ENCODE measurements at places on chromosomes 13 and 19.

DNA sequence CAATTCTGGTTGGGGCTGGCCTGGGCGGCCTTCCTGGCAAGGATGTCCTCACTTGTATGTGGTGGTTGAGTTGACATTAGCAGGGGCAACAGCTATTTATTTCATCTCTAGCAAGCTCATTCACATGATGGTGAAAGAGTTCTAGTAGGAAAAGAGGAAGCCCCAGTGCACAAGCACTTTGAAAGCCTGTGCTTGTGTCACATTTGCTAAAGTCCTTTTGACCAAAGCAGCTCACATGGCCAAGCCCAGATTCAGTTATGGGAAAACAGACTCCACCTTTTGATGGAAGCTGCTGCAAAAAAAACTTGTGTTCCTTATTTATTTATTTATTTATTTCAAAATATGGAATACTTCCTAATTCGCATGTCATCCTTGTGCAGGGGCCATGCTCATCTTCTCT, 17.2 kb downstream of the GTF2F2 start:
- DNase-seq = no peak

DNA sequence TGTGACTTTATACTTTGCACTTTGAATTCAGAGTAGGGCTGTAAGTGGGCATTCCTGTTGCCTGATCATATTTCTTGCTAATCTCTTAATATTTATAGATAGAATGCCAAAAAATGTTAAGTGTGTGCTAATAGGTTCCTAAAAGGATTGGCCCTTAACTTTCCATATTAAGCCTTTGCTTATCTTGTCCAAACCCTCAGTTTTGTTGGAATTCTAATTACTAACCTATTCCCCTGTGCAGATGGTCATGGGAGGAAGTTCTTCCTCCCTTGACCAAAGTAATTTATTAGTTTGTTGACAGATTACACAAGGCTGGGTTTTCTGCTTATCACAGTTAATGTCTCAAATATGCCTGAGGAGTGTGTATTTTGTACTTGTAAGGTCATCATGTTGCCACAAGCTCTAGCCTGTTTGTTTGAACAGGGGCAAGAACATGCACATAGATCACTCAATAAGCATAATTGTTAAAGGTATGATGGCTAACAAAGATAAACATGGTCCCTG, 541.1 kb upstream of the SPRY2 start:
- no peak for DNase-seq

DNA sequence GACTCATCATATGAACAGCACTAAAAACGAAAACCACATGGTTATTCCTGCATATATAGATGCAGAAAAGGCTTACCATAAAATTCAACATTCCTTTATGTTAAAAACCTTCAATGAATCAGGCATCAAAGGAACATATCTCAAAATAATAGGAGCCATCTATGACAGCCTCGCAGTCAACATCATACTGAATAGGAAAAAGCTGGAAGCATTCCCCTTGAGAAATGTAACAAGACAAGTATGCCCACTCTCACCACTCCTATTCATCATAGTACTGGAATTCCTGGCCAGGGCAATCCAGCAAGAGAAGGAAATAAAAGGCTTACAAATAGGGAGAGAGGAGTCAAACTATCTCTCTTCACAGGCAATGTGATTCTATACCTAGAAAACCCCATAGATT, 179.6 kb upstream of the HTR2A start:
- no peak for DNase-seq

- DNase-seq = no peak
Measured at GRCh38 chr19:11061952-11062351, 27.3 kb upstream of the LDLR start.

- no peak for DNase-seq
Measured at GRCh38 chr13:44030615-44031014, 150.9 kb downstream of the LACC1 start.

All from activated T-cell treated with anti-CD3 and anti-CD28 coated beads for 24 hours (primary cell).